T-cell (primary cell): ENCODE measurements at places on chromosomes 3 and 15. TPM values are rescaled to one million over a fixed set of nuclear protein-coding genes. Genes with fewer than 3 reads are reported as not detected.
A peak's percentile ranks its signal among the peaks of the same experiment; 100 is the strongest.

DNA sequence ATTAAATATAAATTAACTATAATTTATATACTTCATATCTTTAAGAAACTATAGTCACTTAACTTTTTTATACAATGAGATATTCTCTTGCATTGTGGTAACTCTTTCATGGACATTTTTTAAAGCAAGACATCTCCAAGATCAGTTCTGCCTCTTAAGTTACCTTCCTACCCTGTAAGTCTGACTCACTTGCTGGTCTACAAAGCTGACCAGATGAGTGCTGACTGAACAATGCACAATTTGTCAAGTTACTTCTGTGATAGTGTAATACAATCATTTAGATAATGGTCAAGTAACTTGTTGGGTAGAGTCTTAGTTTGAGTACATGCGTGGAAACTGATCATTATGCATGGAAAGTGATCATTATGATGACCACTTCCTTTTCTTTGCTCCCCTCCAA, 145.9 kb downstream of the MEIS2 start:
- H3K27me3 ChIP-seq: no peaks in the 10 kb centered on the region
- H3K36me3 ChIP-seq: no peaks in the 10 kb centered on the region
- no peak for DNase-seq

DNA sequence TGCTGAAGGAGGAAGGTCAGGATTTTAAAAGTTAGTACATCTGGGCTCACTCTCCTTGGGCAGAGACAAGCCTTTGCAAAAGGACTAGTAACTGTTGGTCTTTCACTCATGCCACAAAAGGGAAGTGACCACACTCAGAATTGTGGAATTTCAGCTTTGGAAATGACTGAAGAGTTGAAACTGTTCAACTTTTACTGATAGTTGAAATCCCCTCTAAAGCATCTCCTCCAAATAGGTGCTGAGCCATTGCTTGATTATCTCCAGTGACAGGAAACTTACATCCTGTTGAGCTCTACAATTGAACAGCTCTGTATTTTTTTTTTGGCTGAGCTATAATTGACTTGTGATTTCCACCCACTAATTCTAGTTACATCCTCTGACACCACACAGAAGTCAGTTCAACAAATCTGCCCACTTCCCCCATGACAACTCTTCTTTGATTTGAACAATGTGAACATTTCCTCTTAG, 254.8 kb upstream of the TPRG1 start:
- H3K36me3 ChIP-seq: no peaks in the 10 kb centered on the region
- peaks cover 16% of the 10 kb centered on the region for H3K4me1 ChIP-seq
- no peaks in the 10 kb centered on the region for H3K27me3 ChIP-seq
- H3K4me3 ChIP-seq: no peak overlapping the region
- DNase-seq: no peak
- H3K27ac ChIP-seq: peak overlapping the region; percentile 56

DNA sequence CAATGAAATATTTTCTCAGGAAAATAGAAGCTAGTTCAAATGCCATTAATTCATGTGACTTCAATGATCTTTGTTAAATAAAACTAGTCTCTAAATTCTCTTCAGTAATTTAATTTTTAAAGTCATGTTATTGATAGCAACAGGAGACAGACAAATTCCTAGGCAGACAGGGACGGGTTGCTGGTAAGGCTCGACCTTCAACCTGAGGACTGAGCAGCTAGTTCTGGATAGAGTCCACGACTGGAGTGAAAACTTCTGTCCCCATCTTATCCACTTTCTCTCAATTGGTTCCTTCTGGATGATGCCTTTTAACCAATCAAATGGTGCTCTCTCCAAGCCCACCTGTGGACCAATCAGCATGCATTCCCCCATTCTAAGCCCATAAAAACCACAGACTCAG, 43.8 kb upstream of the C2CD4B start:
- H3K27me3 ChIP-seq: no peaks in the 10 kb centered on the region
- H3K4me1 ChIP-seq: no peaks in the 10 kb centered on the region
- no peak overlapping the region for H3K4me3 ChIP-seq
- H3K27ac ChIP-seq: no peak overlapping the region
- no peaks in the 10 kb centered on the region for H3K36me3 ChIP-seq

Gene DISP2
- total RNA-seq: 0.18 TPM
